ENCODE measurements at places on chromosomes 3 and 15.

- peak; percentile 92 for DNase-seq
These were observed 27.5 kb downstream of the BHLHE40 start for GRCh38 chr3:5006755-5007202.

- DNase-seq: no peak
These were observed 111.0 kb upstream of the SYNPR start for GRCh38 chr3:63167113-63167512.

DNA sequence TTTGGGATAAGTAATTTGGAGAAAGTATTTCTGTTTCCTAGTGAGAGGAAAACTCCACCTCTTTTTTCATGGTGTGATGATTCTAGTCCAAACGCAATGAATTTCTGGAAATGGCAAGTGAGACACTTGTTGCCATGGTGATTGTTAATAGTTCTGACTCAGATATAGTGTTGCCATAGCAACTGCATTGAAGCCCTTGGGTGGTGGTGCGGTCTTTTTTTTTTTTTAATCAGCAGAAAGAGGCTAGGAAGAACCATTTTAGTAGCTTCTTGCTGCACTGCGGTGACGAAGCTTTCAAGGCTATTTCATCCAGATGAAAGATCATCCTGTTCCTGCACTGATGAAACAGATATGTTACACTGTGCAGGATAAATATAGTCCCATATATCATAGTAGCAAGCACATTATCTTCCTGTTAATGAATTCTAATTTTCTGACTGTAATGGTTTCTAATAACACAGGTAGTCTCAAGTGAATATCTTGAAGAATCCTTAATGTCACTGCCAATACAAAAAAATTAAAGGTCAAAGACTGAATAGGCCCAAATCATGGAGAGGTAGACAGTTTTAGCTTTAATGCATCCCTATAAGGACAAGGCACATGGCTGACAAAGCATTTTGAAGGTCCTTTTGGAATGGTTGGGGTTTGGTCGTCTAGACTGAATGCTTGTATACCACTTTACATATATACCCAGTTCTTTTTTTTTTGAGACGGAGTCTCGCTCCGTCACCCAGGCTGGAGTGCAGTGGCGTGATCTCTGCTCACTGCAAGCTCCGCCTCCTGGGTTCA lies 125.1 kb upstream of the ZBTB20 start:
- no peak for DNase-seq

DNA sequence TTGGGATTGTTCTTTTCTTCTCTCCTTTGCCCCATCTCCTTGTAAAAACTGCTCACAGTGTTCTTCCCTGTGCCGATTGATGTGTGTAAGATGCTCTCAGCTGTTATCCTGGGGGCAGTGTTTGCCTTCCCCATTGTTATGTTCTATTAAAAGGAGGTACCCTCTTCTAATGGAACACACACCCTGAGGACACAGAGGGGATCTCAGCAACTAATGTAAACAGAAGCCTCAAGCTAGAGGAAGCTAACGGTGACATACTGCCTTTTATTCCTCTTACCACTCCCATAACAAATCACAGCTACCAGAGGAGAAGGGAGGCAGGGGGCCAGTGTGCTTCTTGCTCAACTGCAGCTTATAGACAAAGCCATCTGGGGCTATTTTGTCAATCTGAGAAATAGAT lies 2.2 kb downstream of the TAGLN3 start:
- DNase-seq: no peak

DNA sequence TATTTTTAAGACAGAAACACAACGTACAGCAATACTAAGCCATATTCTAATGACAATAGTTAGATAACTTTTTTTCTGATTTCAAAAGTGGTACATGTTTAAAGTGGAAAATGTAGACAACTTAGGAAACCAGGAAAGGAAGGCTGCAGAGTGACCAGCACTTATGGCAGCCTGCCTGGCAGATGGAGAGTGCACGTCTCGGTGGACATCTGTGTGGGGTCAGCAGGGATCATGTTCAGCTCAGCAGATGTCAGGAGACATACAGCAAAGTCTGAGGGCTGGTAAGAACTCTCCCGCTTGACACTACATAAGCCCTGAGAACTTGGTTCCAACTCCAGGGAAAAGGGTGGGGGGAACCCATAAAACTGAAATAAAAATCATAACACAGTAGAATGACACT lies 128.6 kb upstream of the ADPGK start:
- no peak for DNase-seq

DNA sequence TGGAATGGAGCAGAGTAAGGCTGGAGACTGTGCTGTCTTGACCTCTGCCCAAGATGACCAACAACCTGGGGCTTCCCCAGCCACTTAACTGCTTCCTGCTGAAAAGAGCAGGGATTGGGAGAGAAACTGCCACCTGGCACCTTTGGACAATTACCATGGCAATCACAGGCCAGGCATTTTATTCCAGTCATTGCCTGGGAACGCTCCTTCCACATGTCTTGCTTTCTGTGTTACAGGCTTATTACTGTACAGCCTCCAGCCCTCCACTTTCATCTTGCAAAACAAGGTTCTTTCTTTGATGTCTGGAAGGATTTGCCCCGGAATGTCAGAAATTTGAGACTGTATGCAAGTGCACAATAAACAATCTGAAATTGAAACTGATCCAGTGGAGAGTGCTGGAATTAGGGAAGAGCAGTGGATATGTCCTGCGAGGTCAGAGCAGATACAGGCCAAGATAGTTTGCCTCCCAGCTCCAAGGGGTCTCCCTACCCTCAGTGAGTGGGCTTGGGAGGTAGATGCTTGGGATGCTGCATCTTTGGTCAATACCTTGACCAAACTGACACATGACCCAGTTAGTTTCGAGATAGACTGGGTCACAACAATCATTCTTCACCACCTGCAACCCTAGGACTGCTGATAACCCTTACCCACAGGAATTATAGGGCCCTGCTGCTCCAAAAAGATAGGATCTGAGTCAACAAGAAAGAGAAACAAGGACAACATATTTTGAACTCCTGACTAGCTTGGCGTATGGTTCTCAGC lies 2.7 kb downstream of the PPP1R14D start:
- no peak for DNase-seq

DNA sequence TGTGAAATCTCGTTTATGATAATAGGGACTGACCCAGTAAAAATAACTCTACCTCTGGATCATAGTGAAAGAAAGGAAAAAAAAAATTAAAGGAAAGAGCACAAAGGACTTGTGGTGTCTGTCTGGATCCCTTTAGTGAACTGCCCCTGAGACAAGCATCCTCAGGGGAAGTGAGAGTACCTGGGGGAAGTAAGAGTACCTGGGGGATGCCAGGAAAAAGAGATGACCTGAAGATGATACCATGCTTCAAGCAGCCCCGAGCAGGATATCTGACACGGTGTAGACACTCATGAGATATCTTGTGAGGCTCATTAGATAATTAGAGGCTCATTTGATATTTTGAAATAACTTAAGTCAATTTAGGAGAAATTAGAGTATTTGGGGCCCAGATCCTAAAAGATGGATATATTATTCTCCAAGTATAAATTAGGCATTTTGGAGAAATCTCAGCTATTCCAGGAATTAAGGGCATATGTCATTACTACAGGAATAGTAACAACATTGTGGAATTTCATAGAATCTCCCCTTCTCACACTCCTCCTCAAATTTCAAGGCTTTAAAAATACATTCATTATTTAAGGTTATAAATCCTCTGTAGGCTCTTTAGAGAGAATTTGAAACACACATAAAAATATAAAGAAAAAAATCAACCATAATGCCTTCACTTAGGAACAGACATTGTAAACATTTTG lies 36.3 kb upstream of the PSMD6 start:
- no peak for DNase-seq

DNA sequence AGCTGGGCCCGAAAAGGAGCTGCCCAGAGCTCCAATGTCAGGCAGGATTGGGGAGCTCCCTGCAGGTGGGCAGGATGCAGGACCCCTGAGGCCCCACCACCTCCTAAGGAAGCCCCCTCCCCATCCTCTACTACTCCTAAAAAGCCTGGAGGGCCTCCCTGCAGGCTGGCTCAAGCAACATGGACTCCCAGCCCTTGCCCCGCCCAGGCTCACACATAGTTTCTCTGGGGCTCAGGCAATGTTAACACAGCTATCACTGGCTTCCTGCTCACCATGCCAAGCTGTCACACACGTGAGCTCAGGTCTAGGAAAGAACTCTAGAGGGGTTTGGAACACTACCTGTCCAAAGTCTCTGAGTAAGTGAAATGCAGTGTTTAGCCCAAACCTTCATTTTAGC lies 65.4 kb upstream of the ZNF148 start:
- DNase-seq: no peak

DNA sequence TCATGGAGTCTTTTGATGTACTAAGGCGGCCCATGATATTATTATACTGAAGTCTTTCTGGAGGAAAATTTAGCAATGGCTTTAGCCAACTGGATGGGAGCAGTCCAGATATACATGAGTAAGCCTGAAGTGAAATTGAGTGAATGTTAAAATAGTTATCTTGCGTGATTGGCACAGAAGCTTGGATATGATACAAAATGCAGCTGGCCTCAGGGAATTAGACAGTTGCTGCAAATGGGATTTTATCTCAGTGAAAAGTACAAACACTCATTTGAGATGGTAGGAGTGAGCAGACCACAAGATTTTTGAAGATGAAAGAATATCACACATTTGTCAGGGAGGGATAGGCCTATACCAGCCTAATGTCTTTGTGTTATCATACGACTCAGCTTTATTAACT lies 8.9 kb downstream of the LMOD3 start:
- DNase-seq: no peak

DNA sequence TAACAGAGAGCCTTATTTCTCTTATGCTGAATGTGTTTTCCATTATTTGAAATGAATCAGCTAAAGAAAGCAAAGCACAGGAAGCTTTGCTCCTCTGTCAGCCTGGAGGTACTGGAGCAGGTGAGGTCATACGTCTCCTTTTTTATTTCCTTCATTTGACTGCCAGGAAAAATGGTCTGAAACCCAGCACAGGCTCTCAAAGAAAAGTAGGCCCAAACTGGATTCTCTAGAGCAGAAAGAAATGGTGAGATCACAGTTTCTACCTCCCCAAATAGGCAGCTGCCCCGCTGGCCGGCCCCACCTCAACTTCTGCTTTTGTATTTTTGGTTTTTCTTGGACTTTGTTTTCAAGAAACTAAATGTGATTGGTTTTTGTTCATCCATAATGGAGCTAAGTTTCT lies 95.1 kb downstream of the RPL39L start:
- DNase-seq: no peak

DNA sequence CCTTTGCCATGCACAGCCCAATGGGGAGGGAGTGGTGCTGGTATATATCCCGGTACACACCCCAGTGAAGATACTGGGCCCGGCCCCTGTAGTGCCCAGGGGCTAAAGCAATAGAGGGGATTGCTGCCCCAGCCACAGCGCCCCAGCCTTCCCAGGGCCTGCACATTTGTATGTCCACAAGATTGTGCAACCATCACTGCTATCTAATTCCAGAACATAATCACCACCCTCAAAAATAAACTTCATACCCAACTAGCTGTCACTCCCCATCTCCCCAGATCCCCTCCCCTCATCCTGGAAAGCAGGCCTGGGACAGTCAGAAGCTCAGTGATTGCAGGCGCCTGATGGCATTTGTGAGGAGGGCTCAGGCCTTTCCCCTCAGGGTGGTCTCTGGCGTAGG lies 13.5 kb downstream of the GNAI2 start:
- DNase-seq: no peak

DNA sequence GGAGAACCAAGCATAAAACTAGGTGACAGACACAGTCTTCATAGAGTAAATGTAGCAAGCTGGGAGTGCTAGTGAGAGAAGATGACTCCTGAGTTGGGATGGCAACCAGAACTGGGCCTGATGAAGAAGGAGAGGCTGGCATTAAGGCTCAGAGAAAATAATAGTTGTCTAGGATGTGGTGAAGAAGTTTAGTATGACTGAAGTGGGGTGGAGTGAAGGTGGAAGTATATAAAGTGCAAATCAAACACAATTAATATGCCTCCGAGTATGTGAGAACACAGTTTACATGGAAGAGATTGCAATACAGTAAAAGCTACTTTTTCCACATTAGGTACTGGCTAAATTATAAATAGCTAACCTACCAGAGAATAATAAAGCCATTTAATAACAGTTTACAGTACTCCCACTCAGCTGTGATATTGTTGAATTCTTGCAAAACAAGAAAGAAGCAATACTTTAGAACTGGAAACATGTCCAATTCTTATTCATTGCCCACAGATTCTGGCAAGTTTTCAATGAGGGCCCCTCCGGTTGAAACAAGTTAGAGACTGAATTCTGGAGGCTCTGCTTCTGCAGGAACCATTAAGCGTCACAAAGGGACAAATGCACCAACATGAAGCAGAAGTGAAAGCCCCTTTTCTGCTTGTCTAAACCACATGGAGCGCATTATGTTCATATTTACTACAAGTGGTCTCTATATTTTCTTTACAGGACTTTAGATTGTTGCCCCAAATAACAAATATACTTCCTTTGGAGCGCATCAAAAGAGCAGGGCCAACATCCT lies 243.7 kb downstream of the SLC9A9 start:
- no peak for DNase-seq

Data from inflammatory macrophage treated with lipopolysaccharide for 1 hour (primary cell).